ENCODE measurements at places on chromosomes 4 and X.

DNA sequence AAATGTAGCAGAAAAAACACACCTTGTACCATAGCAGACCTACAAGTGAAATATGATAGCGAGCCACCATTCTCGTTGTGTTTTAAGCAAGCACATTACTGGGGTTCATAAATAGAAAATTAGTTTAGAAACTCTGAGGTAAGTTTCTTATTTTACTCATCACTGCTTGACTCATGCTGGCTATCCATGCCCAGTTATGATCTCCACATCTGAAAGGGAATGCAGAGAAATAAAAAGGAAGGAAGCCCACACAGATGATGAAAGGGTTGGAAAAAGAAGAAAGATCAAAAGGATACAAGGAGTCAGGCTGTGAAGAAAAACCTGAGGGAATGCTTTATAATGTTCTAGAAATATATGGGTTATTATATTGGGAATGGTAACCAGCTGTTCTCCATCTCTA lies 54.5 kb downstream of the CAMK2D start:
- no peak for DNase-seq

- DNase-seq: no peak
These were observed 234.4 kb upstream of the ATP6AP2 start for GRCh38 chrX:40346379-40346778.

GRCh38 chr4:11966782-11967181 lies 538.1 kb upstream of the HS3ST1 start:
- DNase-seq: no peak

- DNase-seq: no peak
These were observed 37.3 kb downstream of the HCCS start for GRCh38 chrX:11148401-11148800.

- peak; percentile 1 for DNase-seq
These were observed 343.0 kb upstream of the CPEB2 start for GRCh38 chr4:14659286-14659685.

- no peak for DNase-seq
These were observed 36.5 kb downstream of the EFNB1 start for GRCh38 chrX:68865300-68865699.

- DNase-seq: no peak
These were observed 25.4 kb downstream of the CLCN5 start for GRCh38 chrX:49947781-49948180.

DNA sequence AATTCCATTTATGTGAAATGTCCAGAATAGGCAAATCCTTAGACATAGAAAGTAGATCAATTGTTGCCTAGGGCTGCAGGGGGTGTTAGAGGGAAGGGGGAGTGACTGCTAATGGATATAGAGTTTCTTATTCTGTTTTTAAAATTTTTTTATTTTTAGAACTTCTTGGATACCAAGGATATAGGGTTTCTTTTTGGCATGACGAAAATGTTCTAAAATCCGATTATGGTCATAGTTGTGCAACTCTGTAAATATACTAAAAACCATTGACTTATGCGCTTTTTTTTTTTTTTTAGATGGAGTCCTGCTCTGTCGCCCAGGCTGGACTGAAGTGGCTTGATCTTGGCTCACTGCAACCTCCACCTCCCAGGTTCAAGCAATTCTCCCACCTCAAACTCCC lies 125.2 kb upstream of the USP9X start:
- no peak for DNase-seq

DNA sequence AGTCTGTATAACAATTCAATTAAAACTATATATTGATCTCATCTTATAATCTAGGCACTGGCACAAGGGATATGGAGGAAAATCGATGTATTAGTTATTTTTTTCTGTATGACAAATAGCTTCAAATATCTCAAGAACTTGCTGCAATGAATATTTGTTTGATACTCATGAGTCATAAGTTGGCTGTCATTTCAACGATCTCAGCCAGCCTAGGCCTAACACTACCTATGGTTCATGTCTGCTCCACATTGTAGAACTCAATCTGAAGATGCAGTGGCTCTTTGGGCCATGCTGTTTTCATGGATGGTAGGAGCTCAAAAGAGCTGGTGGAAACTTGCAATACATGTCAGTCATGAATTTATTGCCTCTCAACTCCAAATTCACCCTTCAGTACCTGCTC lies 44.7 kb downstream of the MAGEB17 start:
- no peak for DNase-seq

- no peak for DNase-seq
These were observed 4.5 kb upstream of the TREX2 start for GRCh38 chrX:153450114-153450948.

DNA sequence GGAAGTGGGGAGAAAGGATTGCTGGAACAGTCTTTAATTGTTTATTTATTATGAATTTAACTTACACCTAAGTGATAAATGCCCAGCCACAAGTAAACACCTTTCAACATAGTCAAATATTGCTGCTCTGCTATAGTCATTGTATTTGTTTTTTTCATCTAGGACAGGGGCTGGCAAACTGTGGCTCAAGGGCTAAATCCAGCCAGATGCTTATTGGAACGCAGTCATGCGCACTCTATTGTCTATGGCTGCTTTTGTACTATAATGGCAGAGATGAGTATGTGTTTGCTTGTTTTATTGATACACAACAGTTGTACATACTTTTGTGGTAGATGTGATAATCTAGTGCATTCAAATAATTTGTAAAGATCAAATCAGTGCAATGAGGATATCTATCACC lies 95.3 kb downstream of the ZAR1 start:
- DNase-seq: peak; percentile 43

- no peak for DNase-seq
These were observed 332.5 kb upstream of the ZFP42 start for GRCh38 chr4:187663076-187663475.

GRCh38 chrX:12113321-12113720 lies 25.0 kb upstream of the FRMPD4 start:
- no peak for DNase-seq

DNA sequence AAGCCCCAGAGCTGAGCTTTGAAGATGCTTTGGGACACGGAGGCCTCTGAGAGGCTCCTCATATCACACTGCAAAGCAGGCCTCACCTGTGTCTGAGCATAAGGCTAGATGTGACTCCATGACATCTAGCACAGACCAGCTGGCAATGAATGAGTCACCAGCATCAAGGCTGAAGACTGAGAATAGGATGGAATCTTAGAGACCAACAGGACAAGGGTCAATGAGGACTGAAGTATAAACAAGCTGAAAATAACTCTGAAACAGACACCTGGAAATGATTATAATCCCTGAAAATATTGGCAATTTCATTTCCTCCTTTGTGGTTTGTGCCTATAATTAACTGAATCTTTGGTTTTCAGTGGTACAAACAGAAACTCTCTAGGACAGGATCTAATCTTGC lies 87.1 kb upstream of the PRPS1 start:
- DNase-seq: no peak

DNA sequence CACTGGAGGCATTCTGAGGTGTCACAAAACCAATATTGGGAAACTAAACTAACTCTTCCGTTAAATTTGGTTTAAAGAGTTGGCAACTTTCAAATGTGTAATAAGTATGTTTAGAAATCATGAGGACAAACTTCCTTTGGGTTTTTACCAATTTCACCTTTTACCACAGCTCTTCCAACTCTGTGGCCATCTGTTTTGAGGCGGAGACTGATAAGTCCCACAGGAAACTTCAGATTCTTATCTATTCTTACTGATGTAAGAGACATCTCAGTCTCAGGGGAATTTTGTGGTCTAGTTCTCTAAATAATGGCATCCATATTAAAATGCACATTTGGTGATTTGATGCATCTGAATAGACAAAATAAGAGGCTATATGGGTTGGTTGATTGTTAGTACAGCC lies 229.2 kb upstream of the AFF2 start:
- DNase-seq: no peak

DNA sequence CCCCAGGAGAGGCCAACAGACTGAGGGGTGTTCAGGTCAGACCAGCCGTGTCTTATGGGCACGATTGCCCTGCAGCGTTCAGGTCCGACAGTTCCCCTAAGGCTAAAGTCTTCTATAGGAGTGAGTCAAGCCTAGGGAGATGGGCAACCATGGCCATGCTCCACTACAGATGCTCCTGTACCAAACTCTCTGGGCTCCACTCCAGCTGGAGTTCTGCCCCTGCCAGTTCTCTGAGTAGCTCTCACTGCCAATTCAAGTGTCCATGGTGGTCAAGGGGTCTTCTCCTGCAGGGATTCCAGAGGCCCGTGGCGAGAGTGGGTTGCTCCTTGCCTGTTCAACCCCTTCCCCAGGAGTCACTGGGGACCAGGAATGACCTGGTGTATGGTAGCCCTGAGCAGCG lies 38.2 kb downstream of the BEX3 start:
- no peak for DNase-seq

- DNase-seq: no peak
These were observed 37.9 kb upstream of the ARSJ start for GRCh38 chr4:114017120-114017917.

- no peak for DNase-seq
These were observed 65.8 kb upstream of the MSN start for GRCh38 chrX:65601530-65602220.

DNA sequence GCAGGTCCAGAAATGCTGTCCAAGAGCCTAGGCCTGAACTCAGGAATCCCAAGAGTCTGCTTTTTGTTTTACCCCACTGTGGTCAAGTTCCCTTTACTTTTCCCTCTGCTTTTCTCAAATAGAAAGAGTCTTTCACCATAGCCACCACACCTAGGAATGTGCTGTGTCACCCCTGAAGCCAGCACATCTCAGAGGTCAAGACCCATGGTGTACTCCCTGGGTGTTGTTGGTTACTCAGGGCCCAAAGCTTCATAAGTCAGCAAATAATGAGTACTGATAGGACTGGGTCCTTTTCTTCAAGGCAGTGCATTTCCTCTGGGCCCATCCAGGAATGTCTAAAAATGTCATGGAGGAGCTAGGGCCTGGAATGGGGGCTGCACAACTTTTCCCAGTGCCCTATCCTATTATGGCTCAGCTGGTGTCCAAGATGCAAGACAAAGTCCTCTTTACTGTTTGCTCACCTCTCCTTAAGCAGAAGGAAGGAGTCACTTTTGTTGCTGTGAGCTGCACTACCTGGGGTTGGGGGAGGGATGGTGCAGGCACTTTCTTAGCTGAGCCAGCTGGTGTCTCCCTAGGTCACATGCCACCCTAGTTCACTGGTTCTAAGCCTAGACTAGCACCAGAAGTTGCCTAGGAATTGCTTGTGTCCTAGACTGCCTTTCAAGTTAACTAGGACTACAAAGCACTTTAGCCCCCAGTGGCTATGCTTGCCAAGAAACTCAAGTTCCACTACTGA lies 62.4 kb upstream of the RXFP1 start:
- DNase-seq: no peak

DNA sequence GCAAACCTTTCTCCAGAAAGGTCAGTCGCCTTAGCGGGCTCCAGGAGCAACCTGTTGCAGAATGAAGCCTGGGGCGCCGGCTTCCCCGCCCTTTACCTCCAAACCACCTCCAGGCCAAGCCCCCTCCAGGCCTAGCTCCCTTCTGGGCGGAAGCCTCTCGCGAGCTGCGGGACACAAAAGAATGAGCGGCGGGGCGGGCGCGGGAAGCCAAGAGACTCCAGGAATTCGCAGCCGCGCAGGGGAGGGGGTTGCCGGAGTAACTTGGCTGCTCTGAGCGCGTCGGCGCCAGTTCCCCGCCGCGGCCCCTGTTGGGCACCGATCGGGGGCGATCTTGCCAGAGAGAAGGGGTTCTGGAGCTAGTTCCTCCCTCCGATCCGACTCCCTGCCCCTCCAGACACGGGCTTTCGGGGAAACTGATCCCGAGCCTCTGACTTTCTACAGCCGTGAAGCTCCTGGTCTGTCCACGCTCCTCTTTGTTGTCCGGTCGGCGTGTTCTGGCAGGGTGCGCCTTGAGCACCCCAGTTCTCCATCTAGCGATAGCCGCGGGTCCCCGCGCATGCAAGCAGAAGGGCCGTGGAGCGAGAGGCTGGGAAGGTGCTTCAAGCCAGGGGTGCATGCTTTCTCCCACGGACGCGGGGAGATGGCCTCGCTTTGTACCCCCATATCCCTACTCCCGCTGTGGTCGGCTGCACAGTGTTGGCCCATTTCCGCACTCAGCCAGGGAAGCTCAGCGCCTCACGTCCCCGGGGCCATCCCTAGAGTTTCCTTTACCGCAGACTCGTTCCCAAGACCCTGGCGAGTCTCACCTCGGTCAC lies 1.2 kb downstream of the PROM1 start:
- no peak for DNase-seq

DNA sequence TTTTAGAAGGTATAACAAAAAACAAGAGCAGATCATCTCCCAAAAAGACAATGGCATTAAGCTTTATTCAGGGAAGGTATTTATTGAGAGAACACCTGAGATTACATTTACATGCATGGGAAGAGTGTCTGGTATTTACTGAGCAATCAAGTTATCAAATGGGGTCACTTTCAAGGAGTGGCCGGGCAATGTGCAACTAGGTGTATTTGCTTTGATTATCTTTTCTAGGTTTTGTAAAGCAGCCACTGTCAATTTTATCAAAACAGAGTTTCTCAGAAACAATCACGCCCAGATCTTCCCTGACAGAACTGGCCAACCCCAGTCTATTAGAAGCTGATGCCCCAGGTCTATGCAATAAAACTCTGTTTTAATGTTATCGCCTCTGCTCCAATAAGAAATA lies 169.5 kb downstream of the GLRA2 start:
- peak; percentile 0 for DNase-seq

- DNase-seq: peak; percentile 4
These were observed 2.4 kb downstream of the CXXC4 start for GRCh38 chr4:104492183-104492771.

DNA sequence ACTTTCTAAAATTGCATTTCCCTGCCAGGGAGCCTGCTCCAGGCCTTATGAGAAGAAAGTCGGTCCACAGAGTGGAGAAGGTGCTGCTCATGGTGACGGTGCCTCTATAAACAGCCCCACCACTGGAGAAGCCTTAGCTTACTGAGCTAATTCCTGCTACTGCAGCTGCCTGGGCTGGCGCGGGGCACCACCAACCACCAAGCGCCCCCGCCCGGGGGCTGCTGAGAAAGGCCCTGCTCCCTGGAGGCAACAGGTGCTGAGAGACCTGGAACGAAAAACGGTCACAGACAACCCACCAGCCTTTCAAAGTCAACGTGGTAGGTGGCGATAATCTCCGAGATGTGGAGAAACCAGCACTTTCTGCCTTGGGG lies 2.9 kb downstream of the HCFC1 start:
- no peak for DNase-seq

DNA sequence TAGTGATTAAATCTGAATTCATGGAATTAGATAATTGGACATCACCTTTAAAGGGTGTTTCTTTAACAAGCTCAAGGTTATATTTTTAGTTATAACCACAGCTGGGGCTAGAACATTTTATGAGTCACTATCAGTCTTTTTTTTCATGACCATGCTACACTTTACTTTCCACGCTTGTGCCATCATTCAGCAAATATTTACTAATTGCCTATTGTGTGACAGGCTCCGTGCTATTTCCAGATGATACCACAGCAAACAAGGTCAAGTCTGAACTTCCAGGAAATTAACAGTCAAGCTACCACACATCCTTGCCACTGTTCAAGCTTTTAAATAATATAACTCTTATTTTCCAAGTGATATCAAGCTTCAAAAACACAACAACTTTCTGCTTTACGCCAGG lies 16.5 kb downstream of the SPANXN3 start:
- no peak for DNase-seq

DNA sequence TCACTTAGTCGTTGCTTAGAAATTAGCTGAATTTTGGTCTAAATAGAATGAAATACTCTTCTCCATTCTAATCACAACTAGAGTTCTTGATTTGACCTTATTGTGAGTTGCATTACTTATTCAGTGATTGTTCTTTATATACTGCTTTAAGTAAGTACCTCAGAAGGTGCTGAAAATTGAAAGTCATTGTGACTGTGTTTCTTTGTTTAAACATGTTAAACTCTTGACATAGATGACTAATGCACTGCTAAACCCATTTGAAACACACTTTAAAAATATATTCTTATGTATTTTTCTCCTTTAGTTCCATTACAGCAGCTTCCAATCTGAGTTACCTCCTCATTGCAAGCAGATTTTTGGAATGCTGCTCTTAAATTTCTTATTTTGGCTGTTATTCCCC lies 9.1 kb downstream of the TSPAN7 start:
- no peak for DNase-seq

Measured in NCI-H146 (cell line).